ENCODE measurements at places on chromosomes 13 and 19.

GRCh38 chr19:32573492-32573794 lies 7.5 kb upstream of the PDCD5 start:
- DNase-seq: no peak

DNA sequence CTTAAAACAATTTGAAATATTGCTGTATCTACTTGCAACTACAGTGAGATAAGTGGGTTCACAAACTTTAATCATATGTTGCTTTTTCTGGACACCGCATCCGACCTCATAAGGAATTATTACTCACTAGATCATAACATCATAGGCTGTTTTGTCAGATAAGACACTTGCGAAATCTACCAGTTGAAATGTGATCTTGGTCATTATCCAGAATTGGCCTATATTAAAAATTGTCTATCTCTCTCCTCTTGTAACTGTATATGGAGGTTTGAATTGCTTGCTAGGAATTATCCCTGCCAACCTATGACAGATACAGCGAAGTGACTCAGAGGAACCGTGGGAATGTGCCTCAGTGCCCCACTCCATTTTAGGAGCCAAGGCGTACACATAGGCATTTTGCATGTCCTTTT lies 117.0 kb upstream of the POSTN start:
- no peak for DNase-seq

DNA sequence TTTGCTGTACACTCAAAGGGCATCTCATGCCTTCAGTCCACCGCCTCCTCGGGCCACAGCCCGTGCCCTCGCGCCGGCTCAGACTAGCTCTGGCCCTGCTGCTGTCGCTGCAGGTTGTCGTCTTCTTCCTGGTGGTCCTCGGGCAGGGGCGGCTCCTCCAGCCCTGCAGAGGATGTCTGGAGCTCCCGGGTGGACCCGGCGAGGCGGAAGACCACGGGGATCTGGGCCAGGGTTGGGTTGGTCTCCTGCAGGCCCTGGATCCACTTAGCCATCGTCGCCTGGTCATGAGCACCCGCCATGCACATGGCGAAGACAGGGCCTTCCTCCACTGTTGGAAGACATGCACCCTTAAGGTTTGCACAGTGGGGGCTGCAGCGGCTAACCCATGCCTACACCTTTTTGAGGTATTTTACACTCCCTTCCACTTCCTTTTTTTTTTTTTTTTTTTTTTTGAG lies 489 bp upstream of the ZNF653 start:
- no peak for DNase-seq

- peak; percentile 80 for DNase-seq
These were observed 4.8 kb upstream of the KCNC3 start for GRCh38 chr19:50333737-50334617.

- DNase-seq: no peak
These were observed 43.3 kb downstream of the RFX2 start for GRCh38 chr19:6066661-6067646.

GRCh38 chr19:10260141-10260584 lies 8.1 kb downstream of the MRPL4 start:
- no peak for DNase-seq

DNA sequence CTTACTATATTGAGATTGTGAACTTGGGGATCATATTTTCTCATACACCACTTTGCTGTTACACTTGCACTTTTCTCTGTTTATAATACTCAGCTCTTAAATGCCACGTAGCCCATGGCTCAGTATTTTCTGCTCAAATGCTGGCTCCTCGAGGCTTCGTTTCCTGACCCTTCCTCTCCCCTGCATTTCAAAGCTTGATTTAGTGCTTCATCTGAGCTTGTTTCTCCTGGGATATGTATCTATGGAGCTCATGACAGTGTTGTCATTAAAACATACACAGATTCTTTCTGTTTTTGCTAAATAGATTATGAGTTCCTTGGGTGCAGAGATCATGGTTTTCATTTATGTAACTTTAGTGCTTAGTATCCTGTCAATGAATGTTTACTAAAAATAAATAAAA lies 11.4 kb downstream of the CSNK1A1L start:
- no peak for DNase-seq

- peak; percentile 69 for DNase-seq
These were observed at the start of gene TSC22D1 for GRCh38 chr13:44575741-44576350. Gene TSC22D1, minus strand, starts transcription at chr13:44576330. Its CDS starts 256 bp downstream, at chr13:44576074.

- no peak for DNase-seq
These were observed 5.7 kb downstream of the ING1 start for GRCh38 chr13:110719036-110719710.

DNA sequence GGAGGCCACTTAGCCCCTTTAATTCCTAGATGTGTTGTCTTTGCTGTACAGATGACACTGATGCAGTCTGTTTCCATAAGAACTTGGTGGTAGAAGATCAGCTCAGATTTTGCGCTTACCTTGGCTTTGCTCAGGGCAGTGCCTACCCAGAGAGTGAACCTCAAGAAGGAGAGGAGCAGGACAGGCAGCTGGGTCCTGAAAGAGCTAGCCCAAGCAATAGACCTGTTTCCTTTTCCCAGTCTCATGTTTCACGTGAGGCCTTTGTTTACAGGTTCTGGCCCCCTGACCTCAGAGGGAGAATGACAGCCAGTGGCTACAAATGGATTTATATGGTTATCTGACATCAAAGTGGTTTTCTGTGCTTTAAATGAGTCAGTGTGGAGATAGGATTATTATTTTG lies 40.1 kb downstream of the METTL21C start:
- DNase-seq: no peak

GRCh38 chr13:73451221-73452029 lies 392.6 kb downstream of the KLF5 start:
- no peak for DNase-seq

- DNase-seq: no peak
These were observed 15.7 kb downstream of the PRAM1 start for GRCh38 chr19:8486661-8487136.

GRCh38 chr19:5655412-5655811 lies 24.9 kb downstream of the MICOS13 start:
- DNase-seq: no peak

DNA sequence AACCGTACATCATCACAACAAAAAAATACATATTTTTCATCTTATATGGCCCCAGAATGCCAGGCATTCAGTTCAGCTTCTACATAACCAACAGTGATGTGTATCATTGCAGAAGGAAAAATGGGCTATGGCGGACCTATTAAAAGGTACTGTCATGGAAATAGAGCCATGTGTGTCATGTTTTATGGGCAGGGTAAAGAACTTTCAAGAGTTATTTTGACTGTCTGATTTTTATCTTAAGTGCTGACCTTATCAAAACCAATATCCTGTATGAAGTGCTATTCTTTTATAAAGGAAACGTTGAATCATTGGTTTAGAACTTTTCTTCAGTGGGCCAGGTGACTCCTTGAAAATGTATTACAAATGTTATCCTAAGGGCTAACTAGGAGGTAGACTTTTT lies 9.9 kb downstream of the ZNF507 start:
- no peak for DNase-seq

GRCh38 chr13:80977168-80977567 lies 636.2 kb upstream of the SPRY2 start:
- no peak for DNase-seq

DNA sequence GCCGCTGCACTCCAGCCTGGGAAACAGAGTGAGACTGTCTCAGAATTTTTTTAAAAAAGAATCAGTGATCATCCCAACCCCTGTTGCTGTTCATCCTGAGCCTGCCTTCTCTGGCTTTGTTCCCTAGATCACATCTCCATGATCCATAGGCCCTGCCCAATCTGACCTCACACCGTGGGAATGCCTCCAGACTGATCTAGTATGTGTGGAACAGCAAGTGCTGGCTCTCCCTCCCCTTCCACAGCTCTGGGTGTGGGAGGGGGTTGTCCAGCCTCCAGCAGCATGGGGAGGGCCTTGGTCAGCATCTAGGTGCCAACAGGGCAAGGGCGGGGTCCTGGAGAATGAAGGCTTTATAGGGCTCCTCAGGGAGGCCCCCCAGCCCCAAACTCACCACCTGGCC lies at the start of gene KLK2:
Gene KLK2, plus strand, starts transcription at position 384 of the 400 bp plus-strand sequence. CDS start 35 bp downstream, outside the sequence.
- no peak for DNase-seq

GRCh38 chr13:73158851-73159250 lies 100.0 kb downstream of the KLF5 start:
- DNase-seq: no peak

DNA sequence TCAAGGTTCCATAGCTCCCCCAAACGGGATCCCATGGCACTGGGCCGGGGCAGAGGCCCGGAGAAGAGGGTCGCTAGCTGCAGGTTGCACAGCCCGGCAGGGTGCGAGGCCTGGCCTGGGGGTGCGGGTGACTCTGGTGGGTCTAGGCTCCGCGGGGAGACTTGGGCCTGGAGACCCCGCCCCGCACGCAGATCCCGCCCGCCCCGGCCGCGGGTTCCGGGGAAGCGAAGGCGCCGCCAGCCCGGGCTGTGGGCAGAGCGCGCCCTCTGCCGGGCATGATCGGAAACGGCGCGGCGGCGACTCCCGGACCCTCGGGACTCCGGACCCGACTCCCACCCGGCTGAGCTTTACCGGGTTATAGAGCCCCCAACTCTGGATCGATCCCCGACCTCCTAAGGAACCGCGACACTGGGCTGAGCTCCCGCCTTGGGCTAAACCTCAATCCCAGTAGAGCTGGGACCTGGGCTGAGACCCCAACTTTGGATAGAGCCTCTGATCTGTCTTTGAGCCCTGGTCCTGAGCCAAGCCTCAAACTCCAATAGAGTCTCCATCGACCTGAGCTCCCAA lies 3.1 kb upstream of the TNFAIP8L1 start:
- peak; percentile 58 for DNase-seq

DNA sequence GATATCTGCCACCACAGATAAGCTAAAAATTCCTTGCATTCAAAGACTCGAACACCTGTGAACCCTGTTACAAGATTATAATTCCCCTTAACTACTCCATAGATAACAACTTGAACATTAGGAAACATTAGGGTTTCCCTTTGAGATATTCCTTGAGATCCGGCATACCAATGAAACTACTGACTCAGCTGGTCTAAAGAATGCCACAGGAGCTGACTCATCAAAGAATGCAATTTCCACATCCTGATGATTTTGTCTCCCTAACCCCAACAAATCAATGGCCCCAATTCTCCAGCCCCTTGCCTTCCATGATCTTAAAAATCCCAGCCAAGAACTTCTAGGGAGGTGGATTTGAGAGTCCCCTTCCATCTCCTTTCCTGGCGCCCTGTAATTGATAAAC lies 35.6 kb upstream of the ZNF599 start:
- DNase-seq: no peak

DNA sequence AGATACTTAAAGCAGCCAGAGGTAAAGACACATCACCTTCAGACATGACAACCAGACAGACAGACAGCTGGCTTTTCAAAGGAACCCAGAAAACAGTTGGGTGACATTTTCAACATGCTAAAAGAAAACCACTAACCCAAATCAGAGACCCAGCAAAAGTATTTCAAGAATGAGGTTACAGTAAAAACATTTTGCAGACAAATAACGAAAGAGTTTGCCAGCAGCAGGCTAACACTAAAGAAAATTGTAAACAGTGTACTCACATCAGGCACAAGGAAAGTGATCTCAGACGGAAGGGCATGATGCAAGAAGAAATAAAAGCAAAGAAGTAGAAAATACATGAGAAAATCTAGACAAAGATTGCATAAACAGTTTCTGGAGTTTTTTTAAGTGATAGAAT lies 46.4 kb downstream of the AP1M1 start:
- DNase-seq: no peak

All from CD4-positive, alpha-beta T cell (primary cell).